ENCODE measurements at places on chromosomes 1 and 21. TPM values are rescaled to one million over a fixed set of nuclear protein-coding genes. Genes with fewer than 3 reads are reported as not detected.

ANKRD65 gene
- 1.2 TPM for total RNA-seq

CYP4Z1 gene
- total RNA-seq = not detected

UBE2U gene
- total RNA-seq = not detected

SGIP1 gene
- total RNA-seq = 17.4 TPM

VWA1 gene
- total RNA-seq = 4.3 TPM

CELA2A gene
- not detected for total RNA-seq

CRNN gene
- not detected for total RNA-seq

GRCh38 chr1:70220015-70220414 is 1.2 kb upstream of the SRSF11 start:
- no peaks in the 10 kb centered on the region for H3K27me3 ChIP-seq
- no peak overlapping the region for H3K27ac ChIP-seq
- H3K4me3 ChIP-seq = no peak overlapping the region
- peaks cover 34% of the 10 kb centered on the region for H3K4me1 ChIP-seq

DNA sequence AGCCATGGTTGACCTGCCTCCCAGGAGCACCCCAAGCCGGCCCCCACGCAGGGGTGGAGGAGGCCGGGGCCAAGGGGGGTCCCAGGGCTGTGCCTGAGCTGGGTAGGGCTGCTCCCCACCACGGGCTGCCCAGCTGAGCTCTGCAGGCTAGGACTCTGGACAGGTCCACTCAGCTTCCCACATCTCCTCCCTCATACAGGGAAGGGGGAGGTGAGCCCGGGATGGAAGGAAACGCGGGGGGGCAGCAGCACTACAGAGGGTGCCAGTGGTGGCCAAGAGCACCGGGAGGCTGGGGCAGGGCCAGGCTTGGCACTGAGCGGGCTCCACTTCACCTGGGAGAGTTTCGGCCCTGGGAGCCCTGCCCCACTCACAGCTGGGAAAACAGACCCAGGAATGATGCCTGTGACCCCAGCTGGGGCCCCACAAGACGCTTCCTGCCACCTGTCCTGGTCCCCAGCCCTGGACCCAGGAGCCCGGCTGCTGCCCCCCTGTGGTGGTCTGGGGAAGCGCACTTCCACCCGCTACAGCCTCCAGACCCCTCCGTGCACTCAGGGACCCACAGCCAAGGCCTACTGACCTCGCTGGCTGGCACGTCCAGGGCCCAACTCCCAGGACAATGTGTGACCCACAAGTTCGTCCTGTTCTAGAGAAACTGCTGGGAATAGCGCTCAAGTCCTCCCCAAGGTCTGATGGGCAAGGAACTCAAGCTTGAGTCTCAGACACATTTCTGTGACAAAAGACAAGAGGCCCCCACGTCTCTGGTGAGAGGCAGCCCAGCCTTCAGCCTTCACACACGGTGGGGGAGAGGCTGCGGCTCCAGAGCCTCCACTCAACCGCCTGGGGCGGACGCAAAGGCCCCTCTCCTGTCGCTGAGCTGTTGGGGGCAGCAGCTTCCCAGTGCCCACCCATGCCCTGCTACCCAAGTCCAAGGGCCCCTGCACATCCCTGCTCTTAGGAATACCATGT is 3.0 kb downstream of the AURKAIP1 start:
- H3K4me1 ChIP-seq = peaks cover 25% of the 10 kb centered on the region
- peak overlapping the region; percentile 42 for H3K4me3 ChIP-seq

DNA sequence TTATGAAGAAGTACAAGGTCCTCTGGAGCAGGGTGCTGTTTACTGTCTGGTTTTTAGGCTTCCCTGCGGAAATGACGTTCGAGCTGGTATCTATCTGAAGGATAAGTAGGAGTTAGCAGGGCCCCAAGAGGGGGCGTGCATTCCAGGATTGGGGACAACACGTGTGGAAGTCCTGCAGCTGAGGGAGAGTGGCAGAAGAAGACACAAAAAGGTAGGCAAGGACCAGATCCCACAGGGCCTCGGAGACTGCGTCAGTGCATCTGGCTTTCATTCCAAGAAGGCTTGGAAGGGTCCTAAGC is 5.9 kb downstream of the RIMS3 start:
- no peaks in the 10 kb centered on the region for H3K4me1 ChIP-seq
- H3K4me3 ChIP-seq = no peak overlapping the region
- no peak overlapping the region for H3K27ac ChIP-seq
- H3K27me3 ChIP-seq = peaks cover 46% of the 10 kb centered on the region

GRCh38 chr1:42450061-42450460 is 5.8 kb downstream of the ZMYND12 start:
- no peaks in the 10 kb centered on the region for H3K36me3 ChIP-seq
- no peaks in the 10 kb centered on the region for H3K4me1 ChIP-seq
- H3K27me3 ChIP-seq = no peaks in the 10 kb centered on the region
- DNase-seq = no peak
- H3K4me3 ChIP-seq = no peak overlapping the region

DNA sequence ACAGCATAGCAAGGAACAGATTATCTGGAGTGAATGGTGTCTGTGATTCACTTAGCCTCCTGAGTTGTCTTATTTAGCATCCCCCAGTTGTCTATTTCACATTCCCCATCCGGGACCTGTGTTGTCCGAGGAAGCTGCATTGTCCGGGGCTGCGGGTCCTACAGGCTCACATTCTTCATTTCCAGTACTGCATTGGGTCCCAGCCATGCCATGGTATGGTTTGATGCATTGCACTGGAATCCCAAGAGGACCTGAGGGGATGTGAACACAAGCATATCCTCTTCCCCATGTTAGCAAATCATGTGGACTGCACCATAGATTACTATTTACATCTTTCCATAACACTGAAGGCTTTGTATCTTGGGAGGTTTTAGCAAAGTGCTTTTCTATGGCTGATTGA is 48.2 kb upstream of the PRELP start:
- no peak overlapping the region for H3K4me3 ChIP-seq
- H3K36me3 ChIP-seq = no peaks in the 10 kb centered on the region
- DNase-seq = no peak
- peaks cover 50% of the 10 kb centered on the region for H3K27me3 ChIP-seq

DNA sequence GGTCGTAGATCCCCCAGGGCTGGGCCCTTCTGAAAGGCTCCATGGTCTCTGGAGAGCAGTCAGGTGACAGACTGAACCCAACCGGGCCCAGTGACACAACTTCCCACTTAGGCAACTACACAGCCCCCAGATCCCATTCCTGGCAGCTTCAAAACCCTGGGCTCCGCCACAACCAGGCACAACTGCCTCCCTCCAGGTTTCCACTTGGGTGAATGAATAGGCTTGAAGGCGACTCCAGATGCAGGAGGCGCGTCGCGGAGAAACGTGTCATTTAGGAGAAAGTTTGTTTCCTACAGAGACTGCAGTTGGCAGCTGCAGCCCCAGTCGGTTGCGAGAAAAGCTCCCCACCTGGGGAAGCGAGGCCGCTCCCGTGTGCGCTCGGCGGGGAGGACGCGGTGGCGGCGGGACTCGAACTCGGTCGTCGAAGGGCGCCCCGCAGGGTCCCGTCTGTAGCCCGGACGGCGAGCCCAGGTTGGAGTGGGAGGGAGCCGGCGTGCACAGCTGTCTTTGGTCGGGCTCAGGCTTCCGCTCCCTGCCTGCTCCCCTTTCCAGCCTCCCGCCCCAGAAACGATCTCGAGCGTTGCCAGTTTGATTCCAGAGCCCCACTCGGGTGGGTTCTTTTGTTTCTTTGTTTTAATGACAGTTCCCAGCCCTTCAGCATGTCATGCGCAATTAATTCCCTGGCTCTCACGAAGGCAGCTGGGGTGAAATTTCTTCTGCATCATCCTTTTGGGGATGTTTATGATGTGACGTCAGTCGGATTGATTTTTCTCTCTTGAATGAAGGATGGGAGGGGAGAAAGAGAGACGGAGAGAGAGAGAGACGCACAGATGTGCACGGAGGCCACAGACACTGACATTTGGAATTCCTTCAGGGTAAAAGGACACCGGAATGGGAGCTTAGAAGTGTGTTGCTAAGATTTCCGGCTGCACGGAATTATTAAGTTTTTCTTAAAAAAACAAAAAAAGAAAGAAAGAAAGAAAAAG is 862 bp upstream of the SGIP1 start:
- H3K27ac ChIP-seq = peak overlapping the region; percentile 90
- H3K4me3 ChIP-seq = peak overlapping the region; percentile 70
- H3K4me1 ChIP-seq = peaks cover 12% of the 10 kb centered on the region
- no peaks in the 10 kb centered on the region for H3K27me3 ChIP-seq

DNA sequence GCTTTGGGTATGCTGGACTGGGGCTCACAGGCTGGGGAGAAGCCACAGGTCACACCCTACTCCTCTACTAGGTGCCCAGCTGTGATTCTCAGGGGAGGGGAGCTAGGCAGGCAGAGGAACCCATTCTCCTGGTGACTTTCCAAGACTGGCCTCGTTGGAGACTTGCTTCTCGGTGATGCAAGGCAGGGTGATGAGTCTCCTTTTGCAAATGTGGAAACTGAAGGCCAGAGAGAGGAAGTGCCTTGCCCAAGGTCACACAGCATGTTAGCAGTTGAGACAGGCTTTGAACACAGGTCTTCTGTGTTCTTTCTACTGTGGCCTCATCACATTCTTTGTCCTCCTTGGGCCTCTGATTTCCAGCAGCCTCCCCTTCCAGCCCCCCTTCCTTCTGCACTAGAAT is 20.5 kb upstream of the C1QA start:
- no peak overlapping the region for H3K27ac ChIP-seq
- H3K36me3 ChIP-seq = no peaks in the 10 kb centered on the region
- H3K27me3 ChIP-seq = peaks cover 22% of the 10 kb centered on the region
- DNase-seq = peak; percentile 35
- H3K4me1 ChIP-seq = no peaks in the 10 kb centered on the region
- no peak overlapping the region for H3K4me3 ChIP-seq

GRCh38 chr1:151346769-151347522 is at the start of gene RFX5:
Gene RFX5, minus strand, starts transcription at chr1:151347252. Its CDS starts 932 bp downstream, at chr1:151346320.
- H3K36me3 ChIP-seq = peaks cover 17% of the 10 kb centered on the region
- H3K4me1 ChIP-seq = peaks cover 21% of the 10 kb centered on the region
- H3K27me3 ChIP-seq = no peaks in the 10 kb centered on the region
- H3K4me3 ChIP-seq = peak within 1 kb of the TSS; percentile 95
- peak within 1 kb of the TSS; percentile 96 for H3K27ac ChIP-seq
- DNase-seq = peak; percentile 96

GRCh38 chr1:32197074-32197473 is 3.3 kb upstream of the CCDC28B start:
- DNase-seq = no peak
- peaks cover 34% of the 10 kb centered on the region for H3K4me1 ChIP-seq
- H3K27ac ChIP-seq = peak overlapping the region; percentile 5
- H3K4me3 ChIP-seq = no peak overlapping the region
- no peaks in the 10 kb centered on the region for H3K27me3 ChIP-seq

DNA sequence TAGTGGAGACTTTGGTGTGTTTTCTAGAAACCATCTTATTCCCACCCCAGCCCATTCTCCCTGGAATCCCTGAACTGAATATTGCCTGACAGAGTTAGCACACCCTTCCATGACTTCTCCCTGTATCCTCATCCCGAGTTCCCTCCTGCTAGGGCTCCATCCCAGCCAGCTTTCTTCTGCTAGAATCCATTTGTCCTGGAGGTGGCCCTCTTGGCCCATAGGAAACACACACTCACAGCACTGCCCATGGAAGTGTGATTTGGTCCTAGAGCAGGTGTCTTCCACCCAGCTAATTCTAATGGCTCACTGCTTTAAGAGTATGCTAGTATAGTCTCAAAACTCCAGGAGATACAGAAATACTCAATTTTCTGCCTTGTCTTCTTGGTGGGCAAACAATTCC is 4.1 kb downstream of the KRTAP15-1 start:
- H3K4me3 ChIP-seq = no peak overlapping the region
- no peaks in the 10 kb centered on the region for H3K27me3 ChIP-seq
- H3K27ac ChIP-seq = no peak overlapping the region
- no peaks in the 10 kb centered on the region for H3K4me1 ChIP-seq

GRCh38 chr1:223332997-223333396 is 31.0 kb downstream of the SUSD4 start:
- DNase-seq = no peak
- H3K27ac ChIP-seq = no peak overlapping the region
- no peak overlapping the region for H3K4me3 ChIP-seq
- peaks cover 4% of the 10 kb centered on the region for H3K4me1 ChIP-seq

DNA sequence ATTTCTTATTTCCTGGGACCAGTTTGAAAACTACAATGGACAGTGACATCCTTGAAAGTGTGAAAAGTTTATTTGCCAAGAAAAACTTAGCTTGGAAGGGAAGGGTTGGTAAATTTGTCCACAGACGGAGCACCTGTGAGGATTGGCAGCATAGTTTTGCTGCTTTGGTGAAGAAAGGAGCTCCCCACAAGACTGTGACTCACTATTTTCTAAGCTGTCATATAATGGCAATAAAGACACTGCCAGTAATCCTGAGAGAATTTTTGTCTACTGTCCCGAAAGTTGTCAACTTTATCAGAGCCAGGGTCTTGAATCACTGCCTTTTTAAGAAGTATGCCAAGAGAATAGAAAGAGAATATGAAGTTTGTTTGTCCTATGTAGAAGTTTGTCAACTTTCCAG is 230.8 kb downstream of the NEGR1 start:
- no peaks in the 10 kb centered on the region for H3K27me3 ChIP-seq
- H3K4me3 ChIP-seq = no peak overlapping the region
- no peak for DNase-seq
- no peaks in the 10 kb centered on the region for H3K36me3 ChIP-seq
- peaks cover 7% of the 10 kb centered on the region for H3K4me1 ChIP-seq

DNA sequence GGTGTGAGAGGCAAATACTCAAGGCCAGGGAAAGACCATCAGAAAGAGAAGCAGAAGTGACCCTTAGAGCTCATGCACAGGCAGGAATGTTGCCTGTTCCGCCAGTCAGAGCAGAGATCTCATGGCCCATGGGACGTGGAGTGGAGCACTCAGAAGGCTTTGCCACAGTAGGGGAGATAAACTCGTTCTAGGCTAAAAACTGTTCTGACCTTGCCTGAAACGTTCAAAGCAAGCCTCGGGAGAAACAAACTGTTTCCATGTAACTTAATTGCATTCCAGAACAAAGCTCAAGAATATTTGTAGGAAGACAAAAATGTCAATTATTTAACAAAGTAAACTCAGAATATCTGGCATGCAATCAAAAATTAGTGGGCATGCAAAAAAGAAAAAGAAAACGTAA is 20.7 kb upstream of the SLC19A1 start:
- H3K36me3 ChIP-seq = no peaks in the 10 kb centered on the region
- H3K4me3 ChIP-seq = no peak overlapping the region
- no peaks in the 10 kb centered on the region for H3K4me1 ChIP-seq
- no peak for DNase-seq

DNA sequence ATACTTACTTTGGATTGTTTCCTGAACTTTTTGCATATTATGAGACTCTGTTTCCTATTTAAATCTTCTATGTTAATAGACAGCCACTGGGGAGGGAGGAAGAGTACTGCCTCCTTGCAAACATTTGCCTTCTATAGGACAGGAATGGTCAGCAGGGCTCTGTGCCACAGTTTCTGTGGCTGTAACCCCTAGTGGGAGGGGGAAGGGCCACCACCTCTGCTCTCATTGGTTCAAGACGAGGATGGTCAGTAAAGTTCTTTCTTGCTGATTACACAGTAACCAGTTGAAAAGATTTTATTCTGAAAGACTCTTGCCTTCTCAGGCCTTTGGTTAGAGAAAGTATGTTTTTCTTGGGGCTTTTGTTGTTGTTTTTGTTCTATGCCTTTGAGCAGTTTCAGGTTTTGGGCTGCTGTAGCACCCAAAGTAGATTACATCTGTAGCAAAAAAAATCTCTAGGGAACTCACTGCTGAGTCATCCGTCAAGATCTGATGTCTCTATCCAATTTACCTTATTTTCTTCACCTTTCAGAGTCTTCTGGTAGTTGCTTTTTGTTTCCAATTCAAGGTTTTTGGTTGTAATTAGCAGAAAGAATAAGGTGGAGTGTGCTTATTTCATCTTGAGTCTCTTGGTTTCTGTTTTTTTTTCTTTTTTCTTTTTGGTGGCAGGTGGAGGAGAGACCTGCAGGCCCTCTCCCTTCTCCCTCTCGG is 23.1 kb downstream of the SLC35A3 start:
- H3K27ac ChIP-seq = no peak overlapping the region
- no peaks in the 10 kb centered on the region for H3K36me3 ChIP-seq
- H3K4me3 ChIP-seq = no peak overlapping the region
- no peak for DNase-seq
- no peaks in the 10 kb centered on the region for H3K27me3 ChIP-seq

Measured in osteoblast (primary cell).